ENCODE measurements at places on chromosomes 5 and 9. TPM values are rescaled to one million over a fixed set of nuclear protein-coding genes. Genes with fewer than 3 reads are reported as not detected.

GRCh38 chr5:139651853-139652787 is 4.0 kb downstream of the CXXC5 start:
- peak; percentile 87 for DNase-seq
- H3K36me3 ChIP-seq: no peaks in the 10 kb centered on the region
- H3K4me3 ChIP-seq: no peak overlapping the region
- no peaks in the 10 kb centered on the region for H3K27me3 ChIP-seq
- peaks cover 44% of the 10 kb centered on the region for H3K4me1 ChIP-seq

DNA sequence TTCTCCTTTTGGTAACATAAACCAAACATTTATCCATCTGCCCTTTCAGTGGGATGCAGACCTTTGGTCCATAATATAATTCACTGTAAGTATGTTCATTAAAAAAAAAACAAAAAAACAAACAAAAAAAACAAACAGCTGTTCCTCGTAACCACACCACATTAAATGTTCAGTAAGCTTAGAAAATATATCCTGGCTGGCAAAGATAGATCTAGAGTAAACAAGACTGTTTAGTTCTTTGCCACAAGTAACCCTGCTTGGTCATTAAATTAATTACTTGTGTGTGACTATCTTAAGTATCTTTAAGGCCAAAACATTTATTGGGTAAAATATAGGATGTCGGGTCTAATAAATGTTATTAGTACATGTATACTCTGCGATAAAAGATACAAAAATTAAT is 1717.1 kb downstream of the EFNA5 start:
- no peaks in the 10 kb centered on the region for H3K4me1 ChIP-seq
- no peaks in the 10 kb centered on the region for H3K27me3 ChIP-seq
- H3K27ac ChIP-seq: no peak overlapping the region
- H3K4me3 ChIP-seq: no peak overlapping the region
- H3K36me3 ChIP-seq: no peaks in the 10 kb centered on the region

DNA sequence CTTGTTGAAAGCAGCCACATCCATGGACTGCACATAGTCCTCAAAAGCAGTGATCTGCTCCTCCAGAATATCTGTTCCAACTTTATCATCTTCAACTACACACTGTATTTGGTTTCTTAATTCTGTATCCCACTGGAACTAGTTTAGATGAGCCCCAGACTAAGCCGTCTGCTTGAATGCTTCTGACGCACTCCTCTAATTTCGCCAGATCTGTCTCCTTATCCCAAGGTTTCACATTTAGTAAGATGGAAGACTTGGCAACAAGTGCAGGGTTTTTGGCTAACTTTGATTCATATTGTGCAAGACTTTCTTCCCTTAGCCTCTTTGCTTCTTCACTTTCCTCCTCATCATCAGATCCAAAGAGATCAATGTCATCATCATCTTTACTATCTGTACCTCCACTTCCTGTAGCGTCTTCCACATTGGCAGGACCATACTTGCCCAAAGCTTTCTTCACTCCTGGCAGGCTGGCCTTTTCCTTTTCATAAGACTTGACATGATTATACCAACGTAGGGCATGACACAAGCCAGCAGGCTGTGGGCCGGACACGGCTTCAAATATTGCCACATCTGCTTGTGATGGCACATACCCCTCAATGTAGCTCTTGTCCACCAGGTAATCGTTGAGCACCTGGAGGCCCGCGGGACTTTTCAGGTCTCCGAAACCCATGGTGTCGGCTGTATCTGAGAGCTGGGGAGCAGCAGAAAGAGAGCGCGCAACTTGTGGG is 56.2 kb upstream of the PIK3R1 start:
- DNase-seq: no peak
- no peak overlapping the region for H3K4me3 ChIP-seq
- H3K36me3 ChIP-seq: no peaks in the 10 kb centered on the region
- no peaks in the 10 kb centered on the region for H3K27me3 ChIP-seq
- H3K27ac ChIP-seq: no peak overlapping the region

GRCh38 chr9:5552301-5552700 is 42.0 kb downstream of the PDCD1LG2 start:
- no peak for DNase-seq
- no peak overlapping the region for H3K4me3 ChIP-seq
- no peaks in the 10 kb centered on the region for H3K36me3 ChIP-seq
- H3K27ac ChIP-seq: no peak overlapping the region
- H3K4me1 ChIP-seq: no peaks in the 10 kb centered on the region
- no peaks in the 10 kb centered on the region for H3K27me3 ChIP-seq

DNA sequence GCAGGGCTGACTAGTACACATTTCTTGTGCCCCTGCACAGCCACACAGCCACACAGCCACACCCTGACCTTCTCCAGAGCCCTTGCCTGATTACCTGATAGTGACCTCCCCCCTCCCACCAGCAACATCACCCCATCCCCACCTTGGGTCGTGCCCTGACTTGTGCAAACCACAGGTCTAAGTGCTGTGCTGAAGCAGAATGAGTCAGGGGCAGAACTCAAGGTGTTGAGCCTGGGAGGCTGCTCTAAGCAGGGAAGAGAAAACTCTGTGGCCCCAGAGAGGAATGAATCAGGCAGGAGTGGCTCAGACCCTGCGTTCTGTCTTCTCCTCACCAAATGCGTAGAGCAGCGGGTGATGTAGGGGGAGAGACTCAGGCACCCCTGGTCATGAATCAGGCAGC is 24.3 kb upstream of the FAT2 start:
- H3K4me1 ChIP-seq: no peaks in the 10 kb centered on the region
- no peak for DNase-seq

DNA sequence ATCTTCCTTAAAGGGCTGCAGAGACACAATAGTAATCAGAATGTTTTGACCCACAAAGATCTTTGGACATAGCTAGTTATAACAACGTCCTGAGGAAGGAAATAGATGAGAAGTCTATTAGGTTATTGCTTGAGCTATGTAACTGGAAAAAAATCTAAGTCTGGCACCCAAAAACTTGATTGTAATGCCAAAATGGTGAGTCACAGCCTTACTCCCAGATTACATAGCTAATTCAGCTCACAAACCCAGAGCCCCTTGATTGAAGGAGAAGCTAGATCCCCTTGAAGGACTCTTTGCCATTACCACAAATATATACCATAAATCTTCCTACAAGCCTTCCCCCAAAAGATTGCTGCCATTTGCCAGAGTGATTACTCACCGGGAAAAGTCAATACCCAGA is 341.8 kb upstream of the KIF2A start:
- DNase-seq: no peak
- no peaks in the 10 kb centered on the region for H3K36me3 ChIP-seq
- no peak overlapping the region for H3K27ac ChIP-seq
- H3K4me1 ChIP-seq: no peaks in the 10 kb centered on the region

DNA sequence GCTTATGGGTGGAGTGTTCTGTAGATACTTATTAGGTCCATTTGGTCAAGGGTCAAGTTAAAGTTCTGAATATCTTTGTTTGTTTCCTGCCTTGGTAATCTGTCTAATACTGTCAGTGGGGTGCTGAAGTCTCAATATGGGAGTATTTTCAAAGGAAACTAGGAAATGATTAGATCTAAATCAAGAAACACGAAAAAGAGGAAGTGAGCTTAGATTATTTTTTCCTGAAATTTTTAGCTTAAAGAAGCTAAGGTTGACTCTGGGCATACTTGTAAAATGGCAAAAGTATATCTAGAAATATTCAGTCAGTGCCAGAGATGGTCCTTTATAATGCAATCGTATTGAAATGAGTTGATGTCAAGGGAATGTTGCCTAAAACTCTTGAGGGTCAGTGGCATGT is 313.5 kb downstream of the ICE1 start:
- no peaks in the 10 kb centered on the region for H3K4me1 ChIP-seq

- no peaks in the 10 kb centered on the region for H3K27me3 ChIP-seq
- no peak overlapping the region for H3K27ac ChIP-seq
- no peaks in the 10 kb centered on the region for H3K36me3 ChIP-seq
- H3K4me1 ChIP-seq: no peaks in the 10 kb centered on the region
- DNase-seq: no peak
These were observed 157.1 kb downstream of the CCDC192 start for GRCh38 chr5:127860291-127860690.

DNA sequence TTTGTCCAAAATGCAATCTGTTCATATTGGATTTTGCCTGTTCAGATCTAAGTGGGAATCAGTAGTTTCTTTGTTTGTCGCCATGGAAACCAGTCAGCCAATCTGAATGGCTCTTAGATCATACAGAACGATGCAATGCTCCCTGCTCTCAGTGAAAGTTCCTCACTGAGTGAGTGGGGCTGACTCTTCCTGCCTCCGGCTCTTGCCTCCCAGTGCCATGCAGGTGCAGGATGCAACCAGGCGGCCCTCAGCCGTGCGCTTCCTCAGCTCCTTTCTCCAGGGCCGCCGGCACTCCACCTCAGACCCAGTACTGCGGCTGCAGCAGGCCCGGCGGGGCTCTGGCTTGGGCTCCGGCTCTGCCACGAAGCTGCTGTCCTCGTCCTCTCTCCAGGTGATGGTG is at the start of gene PTPDC1:
PTPDC1 (plus strand) TSS at position 151 of the 400 bp plus-strand sequence; CDS start at position 218, 67 bp downstream.
- H3K27me3 ChIP-seq: no peaks in the 10 kb centered on the region
- no peaks in the 10 kb centered on the region for H3K36me3 ChIP-seq
- DNase-seq: no peak
- peaks cover 2% of the 10 kb centered on the region for H3K4me1 ChIP-seq

- no peaks in the 10 kb centered on the region for H3K27me3 ChIP-seq
- no peaks in the 10 kb centered on the region for H3K36me3 ChIP-seq
- H3K27ac ChIP-seq: no peak overlapping the region
- H3K4me1 ChIP-seq: no peaks in the 10 kb centered on the region
- no peak for DNase-seq
- no peak overlapping the region for H3K4me3 ChIP-seq
These were observed 53.3 kb downstream of the UGCG start for GRCh38 chr9:111949919-111950318.

DNA sequence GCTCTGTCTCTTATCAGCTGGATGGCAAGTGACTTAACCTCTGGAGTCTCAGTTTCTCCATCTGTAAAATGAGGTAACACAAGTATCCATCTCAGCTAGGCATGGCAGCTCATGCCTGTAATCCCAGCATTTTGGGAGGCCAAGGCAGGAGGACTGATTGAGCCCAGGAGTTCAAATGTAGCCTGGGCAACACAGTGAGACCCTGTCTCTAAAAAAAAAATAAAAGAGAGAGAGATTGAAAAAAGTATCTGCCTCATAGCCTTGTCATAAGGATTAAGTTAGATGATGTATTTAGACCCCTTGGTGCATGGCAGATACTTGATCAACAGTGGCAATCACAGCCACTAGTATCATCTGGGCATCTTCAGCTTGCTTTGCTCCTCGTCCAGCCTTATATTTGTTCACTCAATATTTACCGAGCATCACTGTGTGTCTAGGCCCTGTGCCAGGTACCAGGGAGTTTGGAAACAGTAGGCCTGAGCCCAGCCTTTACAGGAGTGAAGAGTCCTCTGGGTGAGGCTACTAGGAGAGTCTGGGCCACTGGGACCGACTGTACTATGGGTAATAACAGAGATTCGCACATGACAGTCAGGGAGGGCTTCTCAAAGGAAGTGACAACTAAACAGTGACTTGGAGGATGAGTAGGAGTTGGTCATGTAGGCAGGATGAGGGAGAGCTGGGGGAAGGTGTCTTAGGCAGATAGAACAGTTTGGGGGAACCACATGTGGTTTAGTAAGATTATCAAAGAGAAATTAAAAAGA is 34.2 kb downstream of the CORO2A start:
- no peak overlapping the region for H3K27ac ChIP-seq
- no peaks in the 10 kb centered on the region for H3K36me3 ChIP-seq
- H3K27me3 ChIP-seq: no peaks in the 10 kb centered on the region
- peaks cover 2% of the 10 kb centered on the region for H3K4me1 ChIP-seq

GRCh38 chr5:118796081-118796480 is 192.3 kb downstream of the DTWD2 start:
- no peaks in the 10 kb centered on the region for H3K36me3 ChIP-seq
- peaks cover 8% of the 10 kb centered on the region for H3K4me1 ChIP-seq
- no peak overlapping the region for H3K27ac ChIP-seq
- H3K27me3 ChIP-seq: no peaks in the 10 kb centered on the region
- DNase-seq: no peak

DNA sequence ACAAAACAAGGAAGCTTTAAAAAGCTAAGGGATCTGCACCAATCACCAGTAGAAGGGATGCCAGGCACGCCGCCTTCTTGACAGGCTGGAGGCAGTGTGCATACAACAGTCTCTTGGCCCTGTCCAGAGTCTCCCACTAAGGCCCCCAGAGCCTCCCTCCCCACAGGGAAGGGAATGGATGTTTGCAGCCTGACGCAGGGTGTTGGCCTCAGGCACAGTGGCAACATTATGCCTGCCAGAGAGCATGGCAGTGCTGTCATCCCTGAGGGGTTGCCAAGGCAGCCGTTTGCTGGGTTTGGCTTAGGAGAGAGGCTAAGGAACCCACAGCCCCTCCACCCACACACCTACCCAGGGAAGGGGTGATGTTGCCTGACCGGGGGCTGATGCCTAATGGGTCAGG is 4.8 kb downstream of the HBEGF start:
- H3K4me1 ChIP-seq: peaks cover 22% of the 10 kb centered on the region
- DNase-seq: no peak
- no peaks in the 10 kb centered on the region for H3K27me3 ChIP-seq
- no peak overlapping the region for H3K4me3 ChIP-seq

GRCh38 chr9:130186051-130186450 is 13.8 kb downstream of the NCS1 start:
- H3K4me3 ChIP-seq: no peak overlapping the region
- peak overlapping the region; percentile 77 for H3K27ac ChIP-seq
- DNase-seq: no peak
- peaks cover 41% of the 10 kb centered on the region for H3K4me1 ChIP-seq

GRCh38 chr9:120383999-120384924 is 195.7 kb downstream of the CDK5RAP2 start:
- H3K4me1 ChIP-seq: no peaks in the 10 kb centered on the region
- peak; percentile 37 for DNase-seq
- no peak overlapping the region for H3K4me3 ChIP-seq
- H3K27me3 ChIP-seq: no peaks in the 10 kb centered on the region

The SHISAL2B gene
- not detected for total RNA-seq

The HACD4 gene
- total RNA-seq: 4.8 TPM

The UGT3A1 gene
- total RNA-seq: not detected

The SVEP1 gene
- total RNA-seq: 13.9 TPM

The TEX48 gene
- not detected for total RNA-seq

The CRHBP gene
- 0.79 TPM for total RNA-seq

The GPR150 gene
- total RNA-seq: 0.41 TPM

The SPATA6L gene
- total RNA-seq: 13.2 TPM

The IDNK gene
- total RNA-seq: 18.7 TPM

The GARIN3 gene
- not detected for total RNA-seq

The LCP2 gene
- total RNA-seq: 17.5 TPM

Data from transverse colon (tissue), 4 donors.